Calu3 (cell line): ENCODE measurements at places on chromosomes 2 and 18. TPM values are rescaled to one million over a fixed set of nuclear protein-coding genes. Genes with fewer than 3 reads are reported as not detected.

GRCh38 chr2:238774071-238774470 lies 73.8 kb upstream of the TWIST2 start:
- H3K27me3 ChIP-seq: peaks cover 57% of the 10 kb centered on the region
- no peak overlapping the region for H3K27ac ChIP-seq
- DNase-seq: no peak
- no peaks in the 10 kb centered on the region for H3K4me1 ChIP-seq
- no peak overlapping the region for H3K4me3 ChIP-seq

GRCh38 chr2:55133467-55134315 lies 83.4 kb upstream of the RTN4 start:
- no peaks in the 10 kb centered on the region for H3K27me3 ChIP-seq
- peak; percentile 70 for DNase-seq
- peaks cover 10% of the 10 kb centered on the region for H3K36me3 ChIP-seq
- H3K27ac ChIP-seq: peak overlapping the region; percentile 55
- peaks cover 46% of the 10 kb centered on the region for H3K4me1 ChIP-seq

DNA sequence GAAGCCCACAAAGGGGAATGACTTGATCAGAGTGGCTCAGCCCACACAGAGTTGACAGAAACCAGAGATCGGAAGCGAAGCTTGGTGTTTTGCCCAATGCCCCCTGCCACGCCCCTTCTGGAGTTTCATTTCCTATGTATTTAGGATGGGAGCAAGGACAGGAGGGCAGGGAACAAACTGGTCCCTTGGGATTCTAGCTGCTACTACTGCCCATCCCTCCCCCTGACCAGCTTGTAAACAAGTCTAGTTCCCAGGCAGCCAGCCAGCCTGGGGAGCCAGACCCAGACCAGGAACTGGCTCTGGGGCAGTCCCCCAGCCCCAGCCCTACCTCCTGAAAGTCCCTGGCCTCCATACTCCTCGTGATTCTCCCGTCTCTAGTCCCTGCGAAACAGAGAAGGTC lies 8.3 kb downstream of the WNT6 start:
- peaks cover 100% of the 10 kb centered on the region for H3K27me3 ChIP-seq
- H3K4me1 ChIP-seq: peaks cover 8% of the 10 kb centered on the region
- H3K27ac ChIP-seq: no peak overlapping the region
- no peak overlapping the region for H3K4me3 ChIP-seq

- DNase-seq: no peak
- H3K36me3 ChIP-seq: no peaks in the 10 kb centered on the region
- no peak overlapping the region for H3K27ac ChIP-seq
- H3K27me3 ChIP-seq: peaks cover 9% of the 10 kb centered on the region
- H3K4me1 ChIP-seq: no peaks in the 10 kb centered on the region
These were observed 312.7 kb downstream of the HRH4 start for GRCh38 chr18:24773101-24773500.

GRCh38 chr2:52395912-52396311 lies 1364.0 kb upstream of the NRXN1 start:
- H3K27me3 ChIP-seq: no peaks in the 10 kb centered on the region
- no peak overlapping the region for H3K27ac ChIP-seq
- H3K4me1 ChIP-seq: no peaks in the 10 kb centered on the region
- no peak for DNase-seq
- H3K4me3 ChIP-seq: no peak overlapping the region

- no peak overlapping the region for H3K27ac ChIP-seq
- H3K4me1 ChIP-seq: no peaks in the 10 kb centered on the region
- H3K36me3 ChIP-seq: no peaks in the 10 kb centered on the region
These were observed 193.5 kb upstream of the TCF4 start for GRCh38 chr18:55781481-55781957.

DNA sequence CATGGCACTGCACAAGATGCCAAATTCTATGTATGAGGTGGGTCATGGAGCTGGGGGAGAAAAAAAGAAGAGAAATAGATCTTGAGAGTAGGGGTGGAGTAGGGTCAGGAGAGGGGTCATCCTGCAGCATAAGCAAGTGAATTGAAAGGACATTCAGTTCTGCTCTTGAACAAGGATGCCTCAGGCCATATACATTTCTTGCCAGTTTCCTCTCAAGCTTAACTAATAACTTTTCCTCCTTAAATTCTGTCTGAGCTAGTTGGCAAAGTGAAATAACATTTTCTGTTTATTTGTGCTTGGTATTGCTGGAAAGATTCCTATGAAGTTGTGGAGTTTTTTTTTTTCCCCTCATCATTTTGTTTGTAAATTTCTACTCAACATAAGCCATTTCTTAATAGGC lies 99.0 kb upstream of the LTBP1 start:
- DNase-seq: no peak
- H3K27me3 ChIP-seq: no peaks in the 10 kb centered on the region
- no peak overlapping the region for H3K27ac ChIP-seq
- no peaks in the 10 kb centered on the region for H3K4me1 ChIP-seq

GRCh38 chr2:187354661-187355060 lies 93.4 kb downstream of the CALCRL start:
- H3K27me3 ChIP-seq: no peaks in the 10 kb centered on the region
- H3K27ac ChIP-seq: no peak overlapping the region
- H3K36me3 ChIP-seq: no peaks in the 10 kb centered on the region

DNA sequence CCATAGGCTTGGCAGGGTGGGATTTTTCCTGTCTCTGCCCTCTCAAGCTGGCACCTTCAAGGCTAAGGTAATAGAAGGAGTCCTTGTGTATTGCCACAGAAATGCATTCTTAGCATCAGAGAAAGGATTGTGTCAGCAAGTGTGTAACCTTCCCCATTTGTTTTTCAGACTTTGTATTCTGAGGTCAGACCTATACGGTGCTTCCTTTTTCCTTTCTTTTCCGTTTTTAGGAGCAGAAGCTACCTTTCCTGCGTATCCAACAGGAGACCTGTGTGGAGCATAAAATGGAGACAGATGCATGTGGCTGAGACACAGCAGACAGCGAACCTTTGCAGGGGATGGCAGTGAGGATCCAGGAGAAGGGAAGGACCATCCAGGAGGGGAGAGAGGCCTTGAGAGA lies 46.6 kb downstream of the ARL5A start:
- H3K4me3 ChIP-seq: no peak overlapping the region
- H3K36me3 ChIP-seq: peaks cover 23% of the 10 kb centered on the region
- H3K4me1 ChIP-seq: no peaks in the 10 kb centered on the region
- no peak for DNase-seq
- no peaks in the 10 kb centered on the region for H3K27me3 ChIP-seq

- H3K36me3 ChIP-seq: no peaks in the 10 kb centered on the region
- DNase-seq: no peak
- peaks cover 66% of the 10 kb centered on the region for H3K27me3 ChIP-seq
- no peak overlapping the region for H3K4me3 ChIP-seq
- H3K27ac ChIP-seq: no peak overlapping the region
These were observed 132.9 kb upstream of the APCDD1 start for GRCh38 chr18:10321576-10321975.

The FEV gene
- not detected in 2 replicates for total RNA-seq

The ALPI gene
- not detected in 2 replicates for total RNA-seq

The COL6A3 gene
- total RNA-seq: 0.07 TPM in 1 of 2 replicates, not detected in the other

The RGPD4 gene
- not detected in 2 replicates for total RNA-seq

The DQX1 gene
- total RNA-seq: 0.14 TPM in 1 of 2 replicates, not detected in the other

The CNDP1 gene
- total RNA-seq: not detected in 2 replicates

The NEMP2 gene
- total RNA-seq: 8.5 and 10.2 TPM in 2 replicates

The CROCC2 gene
- total RNA-seq: not detected in 2 replicates
